ENCODE measurements at places on chromosomes 7 and 10.

- no peak for DNase-seq
These were observed 157.6 kb upstream of the LANCL2 start for GRCh38 chr7:55207436-55208125.

GRCh38 chr10:102241032-102241443, 274 bp downstream of the PITX3 start:
- no peak for DNase-seq

GRCh38 chr10:114401195-114401791, 3.0 kb downstream of the AFAP1L2 start:
- no peak for DNase-seq

- DNase-seq = no peak
These were observed 32.0 kb downstream of the SNX8 start for GRCh38 chr7:2282185-2282751.

Data from HT1080 (cell line).